ENCODE measurements at places on chromosomes 5 and 9. TPM values are rescaled to one million over a fixed set of nuclear protein-coding genes. Genes with fewer than 3 reads are reported as not detected.
A peak's percentile ranks its signal among the peaks of the same experiment; 100 is the strongest.

DNA sequence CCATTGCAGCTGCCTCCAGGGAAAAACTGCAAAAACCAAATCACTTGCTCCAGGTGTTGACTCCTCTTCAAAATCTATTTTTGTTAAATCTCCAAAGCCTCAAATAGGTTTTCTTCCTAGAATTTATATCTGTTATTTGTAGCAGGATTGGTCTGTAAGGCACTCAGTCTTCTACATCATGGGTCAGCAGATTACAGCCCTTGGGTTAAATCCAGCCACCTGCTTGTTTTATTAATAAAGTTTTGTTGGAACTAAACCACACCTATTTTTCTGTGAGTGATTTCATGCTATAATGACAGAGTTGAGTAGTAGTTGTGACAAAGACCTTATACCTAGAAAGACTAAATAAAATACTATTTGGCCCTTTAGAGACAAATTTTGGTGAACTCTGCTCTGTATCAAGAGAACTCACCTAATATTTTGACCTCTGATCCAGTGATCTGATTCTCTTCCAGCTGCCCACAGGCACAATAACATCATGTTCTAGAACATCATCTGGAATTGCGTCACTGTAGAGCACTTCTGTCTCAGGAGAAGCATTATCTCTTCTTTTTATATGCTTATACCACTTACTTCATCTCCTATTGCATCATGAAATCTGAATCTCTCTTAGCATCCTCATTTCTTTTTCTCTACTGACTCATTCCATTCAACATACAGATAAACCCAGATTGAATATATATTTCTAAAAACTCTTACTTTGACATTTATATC is 130.1 kb downstream of the RPS23 start:
- DNase-seq: no peak

The FBP2 gene
- total RNA-seq: not detected

DNA sequence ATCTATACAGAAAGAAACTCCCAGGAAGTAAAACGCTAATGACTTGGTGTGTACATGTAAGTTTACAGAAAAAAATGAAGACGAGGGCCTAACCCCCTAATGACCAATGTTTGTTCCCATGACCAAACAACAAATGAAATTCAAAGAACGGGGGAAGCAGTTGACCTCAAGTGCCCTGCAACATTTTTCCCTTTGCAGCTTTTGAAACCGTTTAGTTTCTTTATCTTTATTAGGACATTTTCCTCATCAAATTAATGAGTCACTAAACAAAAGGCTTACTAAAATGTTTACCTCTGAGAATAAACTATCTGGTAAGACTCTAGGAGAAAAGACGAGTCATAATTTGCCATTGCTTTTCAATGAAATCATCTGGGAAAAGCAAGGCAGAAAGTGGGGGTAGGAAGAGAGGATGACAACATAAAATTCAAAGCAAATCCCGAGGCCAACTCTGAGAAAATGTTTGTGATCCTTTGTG is 57.4 kb downstream of the LHFPL2 start:
- no peak for DNase-seq

The SRA1 gene
- total RNA-seq: 32.1 TPM

- DNase-seq: no peak
These were observed 25.8 kb upstream of the CARNMT1 start for GRCh38 chr9:75053869-75054268.

- DNase-seq: no peak
These were observed 9.9 kb upstream of the NINJ1 start for GRCh38 chr9:93143830-93144530.

DNA sequence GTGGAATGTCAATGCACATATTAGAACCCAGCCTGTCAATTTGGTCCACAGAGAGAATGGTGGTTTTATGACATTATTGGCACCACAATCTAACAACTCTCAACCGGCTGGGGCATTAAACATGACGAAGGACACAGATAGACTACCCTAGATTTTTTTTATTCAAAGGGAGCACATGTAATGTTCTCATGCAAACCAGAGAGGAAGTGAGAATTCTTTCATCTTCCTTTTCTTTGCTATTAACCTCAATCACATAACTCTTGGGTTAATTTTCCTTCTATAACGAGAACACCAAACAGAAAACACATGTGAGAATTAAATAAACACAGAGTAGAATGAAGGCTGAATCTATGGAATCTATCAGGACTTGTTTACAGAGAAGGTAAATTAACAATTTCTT is 94.9 kb upstream of the TNC start:
- DNase-seq: no peak

- no peak for DNase-seq
These were observed 517.0 kb downstream of the AGTPBP1 start for GRCh38 chr9:85224729-85225128.

The FSTL4 gene
- total RNA-seq: not detected

DNA sequence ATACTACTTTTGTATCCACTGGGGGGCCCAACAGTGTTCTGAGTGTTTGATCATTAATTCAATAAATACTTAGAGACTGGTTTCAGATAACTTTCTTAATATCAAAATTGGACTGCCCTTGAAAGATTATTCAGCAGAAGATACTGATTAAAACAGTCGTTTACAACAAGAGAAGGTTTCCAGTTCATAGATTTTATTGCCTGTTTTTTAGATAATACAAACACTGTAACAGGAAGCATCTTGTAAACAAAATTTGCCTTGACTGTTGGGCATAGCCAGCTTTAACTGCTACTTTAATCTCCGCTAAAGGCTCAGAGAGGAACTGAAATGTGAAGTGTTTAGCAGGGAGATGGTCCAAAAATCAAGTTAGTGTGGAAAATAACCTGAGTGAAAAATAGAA is 1168.7 kb upstream of the NUDT12 start:
- DNase-seq: no peak

GRCh38 chr5:178502401-178503100 is 87.6 kb downstream of the COL23A1 start:
- DNase-seq: no peak

DNA sequence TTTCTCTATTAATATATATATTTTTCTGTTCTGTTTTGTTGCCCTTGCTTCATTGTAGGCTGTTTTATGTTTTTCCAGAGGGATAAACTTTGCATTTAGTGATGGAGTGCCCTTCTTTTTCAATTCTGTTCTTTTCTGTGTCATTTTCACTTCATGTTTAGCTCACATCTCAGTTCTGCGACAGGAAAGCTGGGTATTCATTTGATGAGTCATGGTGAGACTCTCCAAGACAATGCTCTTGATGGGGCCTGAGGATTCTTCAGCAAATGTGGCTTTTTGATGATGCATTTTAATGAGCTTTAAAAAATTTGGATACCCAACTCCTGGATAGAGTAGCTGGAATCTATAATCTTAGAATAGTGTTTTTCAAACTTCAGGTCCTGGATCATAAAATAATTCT is 56.5 kb upstream of the SPATA31D4 start:
- no peak for DNase-seq

GRCh38 chr5:57538341-57538955 is 55.8 kb upstream of the ACTBL2 start:
- DNase-seq: no peak

The IFNA21 gene
- total RNA-seq: not detected

- DNase-seq: no peak
These were observed 533.1 kb downstream of the NTRK2 start for GRCh38 chr9:85202596-85202995.

GRCh38 chr5:79020861-79021561 is 35.9 kb upstream of the ARSB start:
- DNase-seq: peak; percentile 36

DNA sequence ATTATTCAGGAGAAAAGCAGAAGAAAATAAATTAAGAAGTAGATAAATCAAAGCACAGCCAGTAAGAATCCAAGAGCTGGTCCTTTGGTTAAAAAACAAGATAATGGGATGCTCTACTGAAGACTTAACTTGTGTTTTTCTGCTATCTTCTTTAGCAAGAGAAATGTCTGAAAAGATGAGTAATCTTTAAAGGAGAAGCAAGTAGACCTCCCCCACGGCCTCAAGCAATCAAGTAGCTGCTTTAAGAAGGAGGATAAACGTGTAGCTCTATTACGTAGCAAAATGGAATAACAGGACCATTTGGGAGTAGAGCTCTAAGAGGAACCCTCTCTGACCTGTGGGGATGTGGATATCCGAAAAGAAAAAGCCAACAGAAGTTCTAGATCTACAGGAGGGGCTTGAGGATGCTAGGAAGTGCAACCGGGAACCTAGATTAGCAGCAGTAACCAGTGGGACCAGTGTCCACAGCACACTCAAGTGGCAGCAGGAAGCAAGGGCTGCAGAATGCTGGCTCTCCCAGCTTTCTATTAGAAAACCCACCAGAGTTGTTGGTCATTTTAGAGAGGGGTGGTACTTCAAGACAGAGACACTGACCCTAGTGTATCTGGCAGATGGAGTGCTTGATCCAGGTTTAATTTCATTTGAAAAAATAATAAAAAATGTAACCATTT is 185.4 kb downstream of the GABBR2 start:
- DNase-seq: no peak

- DNase-seq: no peak
These were observed 533.4 kb downstream of the PTPRD start for GRCh38 chr9:10079284-10079964.

The RASEF gene
- 0.11 TPM for total RNA-seq

The MRRF gene
- 40.3 TPM for total RNA-seq

DNA sequence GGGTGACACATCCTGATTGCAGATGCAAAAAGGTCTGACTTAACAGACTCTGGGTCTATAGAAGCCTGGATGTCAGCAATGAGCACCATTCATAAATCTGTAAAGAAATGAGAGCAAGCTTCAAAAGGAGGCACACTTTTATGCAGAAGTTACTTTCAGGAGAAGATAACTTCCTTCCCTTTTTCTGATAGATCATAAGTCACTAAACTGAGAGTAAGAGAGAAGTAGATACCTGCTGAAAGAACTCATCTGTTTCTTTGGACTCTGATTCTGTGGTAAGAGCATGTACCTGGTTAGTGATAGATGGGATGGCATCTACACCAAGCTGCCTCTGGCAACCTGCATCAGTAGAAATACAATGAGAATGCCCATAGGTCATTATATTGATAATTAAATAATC is 525.6 kb downstream of the CETN3 start:
- DNase-seq: no peak

- no peak for DNase-seq
These were observed 5.6 kb upstream of the IL7R start for GRCh38 chr5:35850967-35851680.

DNA sequence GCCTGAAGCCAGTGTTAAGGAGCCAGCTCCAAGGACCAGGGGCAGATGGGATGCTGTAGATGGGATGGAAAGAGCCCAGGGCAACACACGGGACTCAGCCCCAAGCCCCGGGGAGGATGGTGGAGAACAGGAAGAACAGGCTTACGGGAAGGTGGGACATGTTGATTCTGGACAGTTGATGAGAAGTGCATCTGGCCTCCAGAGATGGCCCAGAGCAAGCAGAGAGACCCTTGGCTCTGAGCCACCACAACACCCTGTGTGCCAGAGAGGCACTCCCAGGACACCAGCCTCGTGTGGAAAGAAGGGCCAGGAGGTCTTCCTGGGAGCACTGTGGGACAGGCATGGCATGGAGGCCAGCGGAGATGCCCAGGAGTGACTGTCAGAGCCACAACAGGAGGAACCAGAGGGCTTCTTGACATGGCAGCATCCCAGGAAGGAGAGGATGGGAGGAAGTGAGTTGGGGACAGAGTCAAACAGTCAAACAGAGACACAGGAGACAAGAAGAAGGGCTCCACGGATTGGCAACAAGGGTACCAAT is 156.3 kb upstream of the MVB12B start:
- no peak for DNase-seq

GRCh38 chr9:131487621-131488031 is 15.1 kb upstream of the POMT1 start:
- DNase-seq: no peak

- no peak for DNase-seq
These were observed 163.0 kb upstream of the PUM3 start for GRCh38 chr9:3006851-3007250.

DNA sequence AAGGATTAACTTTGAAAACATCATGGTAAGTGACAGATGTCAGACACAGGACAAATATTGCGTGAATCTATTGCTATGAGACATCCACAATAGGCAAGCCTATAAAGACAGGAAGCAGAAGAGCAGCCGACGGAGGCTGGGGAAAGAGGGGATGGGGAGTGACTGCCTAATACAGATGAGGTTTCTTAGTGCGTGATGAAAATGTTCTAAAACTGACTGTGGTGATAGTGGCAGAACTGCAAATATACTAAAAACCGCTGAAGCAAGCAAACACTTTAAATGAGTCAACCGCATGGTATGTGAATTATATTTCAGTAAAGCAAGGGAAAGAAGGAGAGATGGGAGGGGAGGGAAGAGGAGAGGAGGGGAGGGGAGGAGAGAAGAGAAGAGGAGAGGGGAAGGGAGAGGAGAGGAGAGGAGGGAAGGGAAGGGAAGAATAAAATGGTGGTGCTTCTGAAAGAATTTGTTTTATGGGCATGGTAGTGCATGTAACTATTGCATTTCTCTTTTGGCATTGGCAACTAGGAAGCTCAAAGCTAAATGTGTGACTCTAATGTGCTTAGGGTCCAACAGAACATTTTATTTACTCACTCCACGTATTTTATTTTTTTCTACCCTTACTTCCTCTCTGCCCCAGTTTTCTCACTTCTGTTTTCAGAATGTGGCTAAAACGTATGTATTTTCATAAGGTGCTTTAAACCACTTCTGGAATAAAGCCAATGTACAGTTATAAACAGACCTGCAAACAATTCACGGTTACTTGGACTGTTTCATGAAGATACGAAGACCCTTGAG is 21.3 kb downstream of the AKNA start:
- DNase-seq: no peak

DNA sequence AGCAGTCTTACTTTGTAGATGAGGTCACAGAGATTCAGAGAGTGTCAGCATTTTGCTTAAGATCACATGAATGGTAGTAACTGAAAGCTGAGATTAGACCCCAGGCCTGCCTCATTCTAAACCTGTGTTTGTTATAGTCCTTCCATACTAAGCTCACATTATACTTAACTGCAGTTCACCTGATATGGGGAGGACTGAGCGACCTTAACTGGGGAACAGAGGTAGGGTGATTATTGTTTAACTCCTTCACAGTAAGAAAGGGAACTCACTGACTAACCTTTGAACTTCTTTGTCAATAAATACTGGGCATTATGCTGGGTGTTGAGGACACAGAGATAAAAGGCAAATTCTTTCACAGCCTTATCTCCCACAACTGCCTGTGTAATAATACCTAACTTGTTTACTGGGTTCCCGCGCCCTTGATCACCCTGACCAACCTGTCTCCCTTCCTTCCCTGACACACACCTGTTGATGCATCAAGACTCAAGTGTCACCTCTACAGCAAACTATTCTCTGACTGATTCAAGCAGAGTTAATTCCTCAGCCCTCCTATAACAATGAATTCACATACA is 27.2 kb downstream of the DEPDC1B start:
- no peak for DNase-seq

The P4HA2 gene
- 77.1 TPM for total RNA-seq

DNA sequence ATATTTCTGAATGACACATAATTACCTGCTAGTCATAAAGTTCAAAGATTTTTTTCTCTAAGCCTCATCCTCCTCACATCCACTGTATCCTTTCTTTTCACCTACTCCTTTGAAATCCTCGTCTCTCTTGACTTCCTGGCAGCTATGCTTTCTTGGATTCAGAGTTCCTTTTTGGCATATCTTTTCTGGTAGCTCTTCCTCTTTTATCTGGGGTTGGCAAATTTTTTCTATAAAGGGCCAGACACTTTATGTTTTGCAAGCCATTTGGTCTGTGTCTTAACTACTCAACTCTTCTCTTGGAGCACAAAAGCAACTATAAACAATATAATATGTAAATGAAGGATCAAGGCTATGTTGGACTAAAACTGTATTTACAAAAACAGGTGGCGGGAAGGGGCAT is 197.5 kb downstream of the KIAA0825 start:
- no peak for DNase-seq

- no peak for DNase-seq
These were observed 98.0 kb downstream of the ANKH start for GRCh38 chr5:14773588-14773987.

- no peak for DNase-seq
These were observed 90.8 kb downstream of the MACROH2A1 start for GRCh38 chr5:135308245-135308644.

Measured in heart right ventricle (tissue), 16 donors.